Stimulated activated CD8-positive, alpha-beta memory T cell treated with anti-CD3 and anti-CD28 coated beads, Interleukin-7, amount 100 ng/mL, for 1 hour (primary cell): ENCODE measurements at places on chromosomes 7 and 10.

- no peak for DNase-seq
Measured at GRCh38 chr10:78605800-78606350, 462.9 kb upstream of the ZMIZ1 start.

DNA sequence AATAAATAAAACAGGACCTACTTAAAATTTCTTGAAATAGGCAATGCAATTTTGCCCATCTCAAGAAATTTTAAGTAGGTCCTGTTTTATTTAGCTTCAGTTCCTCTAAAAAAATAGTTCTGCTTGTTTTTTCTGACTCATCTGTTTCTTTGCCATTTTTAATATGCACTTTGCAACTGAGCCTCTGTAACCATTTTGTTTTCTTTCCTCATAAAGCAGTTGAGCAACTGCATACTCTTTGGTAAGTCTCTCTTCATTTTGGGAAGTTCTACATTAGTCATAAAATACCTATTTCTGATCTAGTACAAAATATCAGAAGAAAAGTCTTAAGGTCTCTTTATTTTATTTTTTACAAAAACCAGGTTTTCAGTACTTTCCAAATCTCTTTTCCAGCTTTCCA, 18.0 kb downstream of the TAS2R40 start:
- no peak for DNase-seq

DNA sequence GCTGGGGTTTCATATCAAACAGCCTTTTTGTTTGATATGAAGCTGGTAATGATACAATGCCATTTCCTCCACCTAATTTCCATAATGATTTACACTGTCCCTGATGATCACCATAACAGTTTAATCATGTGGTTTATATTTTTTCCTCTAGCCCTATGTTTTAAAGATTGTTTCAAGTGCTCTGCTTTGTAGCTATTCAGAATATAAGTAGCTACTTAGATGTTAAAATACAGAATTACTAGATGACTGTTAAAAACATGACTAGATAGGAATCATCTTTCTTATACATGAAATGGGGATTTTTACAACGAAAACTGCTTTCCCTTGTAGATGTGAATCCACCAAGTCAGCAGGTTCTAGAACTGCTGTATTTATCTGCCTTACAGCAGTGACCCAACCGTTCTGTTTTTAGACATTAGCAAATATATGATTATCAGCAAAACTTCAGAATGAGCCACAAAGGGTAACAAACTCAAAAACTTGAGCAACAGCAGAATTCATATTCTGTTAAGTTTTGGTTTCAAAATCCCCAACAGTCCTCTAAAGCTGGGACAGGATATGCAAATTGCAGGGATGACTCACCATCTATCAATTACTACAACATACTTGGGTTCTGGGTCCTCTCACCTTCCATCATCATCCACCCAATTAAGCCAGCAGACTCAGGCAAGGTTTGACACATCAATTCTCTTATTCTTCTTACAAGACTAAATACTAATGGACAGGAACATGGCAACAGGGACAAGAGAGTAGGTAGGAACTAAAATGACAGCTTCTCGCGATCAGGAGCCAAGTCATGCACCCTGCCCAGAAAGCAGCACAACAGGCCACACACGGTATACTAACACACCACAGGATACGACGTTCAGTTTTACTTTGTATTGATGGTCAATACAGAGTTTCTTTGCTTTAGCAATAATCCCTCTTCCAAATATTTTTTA, 83.9 kb downstream of the PIP4K2A start:
- DNase-seq, result no peak

DNA sequence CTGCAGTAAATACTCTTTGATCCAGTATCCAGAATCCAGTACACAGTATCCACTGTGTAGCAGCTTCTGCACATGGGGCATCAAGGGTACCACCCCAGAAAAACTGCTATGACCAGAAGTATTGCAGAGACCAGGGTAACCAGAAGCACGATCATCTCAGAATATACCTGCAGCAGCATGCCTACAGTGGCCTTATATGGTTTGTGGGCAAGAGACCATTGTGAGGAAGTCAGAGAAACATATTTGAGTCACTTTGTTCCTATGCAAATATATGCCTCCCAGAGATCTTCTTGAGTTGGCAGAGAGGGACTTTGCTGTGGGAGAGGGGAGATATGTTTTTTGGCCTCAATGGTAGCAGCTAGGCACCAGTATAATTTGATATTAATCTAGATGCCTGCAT, 206.4 kb upstream of the LRRTM3 start:
- DNase-seq, result no peak

- no peak for DNase-seq
Measured at GRCh38 chr7:105596866-105597265, 15.6 kb upstream of the EFCAB10 start.

- DNase-seq, result no peak
Measured at GRCh38 chr7:144019457-144019856, 19.3 kb downstream of the OR6B1 start.

DNA sequence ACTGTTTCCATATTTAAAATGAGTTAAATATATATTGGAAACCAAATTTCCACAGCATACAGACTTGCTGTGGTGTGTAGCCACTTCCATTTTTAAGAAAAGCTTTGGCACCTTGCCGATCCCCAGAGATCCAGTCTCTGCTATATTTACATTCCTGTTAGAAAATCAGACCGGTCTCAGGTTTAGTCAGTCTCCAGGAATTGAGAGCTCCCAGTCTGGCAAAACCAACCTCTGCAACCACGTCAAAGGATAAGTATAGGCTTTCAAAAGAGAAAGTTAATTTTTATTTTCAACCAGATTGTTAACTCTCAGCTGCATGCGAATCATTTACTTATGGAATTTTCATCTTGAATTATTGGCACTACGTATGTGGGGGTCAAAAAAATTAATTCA, 28.2 kb downstream of the PUS7 start:
- no peak for DNase-seq

DNA sequence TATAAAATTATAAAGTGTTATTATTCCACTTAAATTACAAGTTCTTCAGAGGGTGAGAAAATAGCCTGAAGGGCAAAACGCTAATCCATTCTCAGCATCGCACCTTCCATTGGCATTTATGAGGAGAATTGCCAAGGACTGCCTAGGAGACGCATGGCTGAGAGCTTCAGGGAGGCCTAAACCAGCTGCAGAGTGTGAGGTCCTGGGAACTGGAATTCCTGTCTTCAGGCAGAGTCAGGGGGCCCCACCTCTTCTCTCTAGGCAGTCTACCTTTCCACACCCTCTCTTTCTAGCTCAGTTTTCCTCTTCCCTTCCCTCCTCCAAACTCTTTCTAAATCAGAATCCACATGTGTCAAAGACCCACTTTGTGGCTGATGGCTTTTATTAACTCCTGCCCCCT, 35.3 kb downstream of the LRRC72 start:
- DNase-seq, result no peak

GRCh38 chr10:86003201-86003621, 363.4 kb downstream of the GRID1 start:
- no peak for DNase-seq
